ENCODE measurements at places on chromosomes 5 and 9.

- no peak for DNase-seq
Measured at GRCh38 chr9:11199335-11199734, 586.5 kb upstream of the PTPRD start.

DNA sequence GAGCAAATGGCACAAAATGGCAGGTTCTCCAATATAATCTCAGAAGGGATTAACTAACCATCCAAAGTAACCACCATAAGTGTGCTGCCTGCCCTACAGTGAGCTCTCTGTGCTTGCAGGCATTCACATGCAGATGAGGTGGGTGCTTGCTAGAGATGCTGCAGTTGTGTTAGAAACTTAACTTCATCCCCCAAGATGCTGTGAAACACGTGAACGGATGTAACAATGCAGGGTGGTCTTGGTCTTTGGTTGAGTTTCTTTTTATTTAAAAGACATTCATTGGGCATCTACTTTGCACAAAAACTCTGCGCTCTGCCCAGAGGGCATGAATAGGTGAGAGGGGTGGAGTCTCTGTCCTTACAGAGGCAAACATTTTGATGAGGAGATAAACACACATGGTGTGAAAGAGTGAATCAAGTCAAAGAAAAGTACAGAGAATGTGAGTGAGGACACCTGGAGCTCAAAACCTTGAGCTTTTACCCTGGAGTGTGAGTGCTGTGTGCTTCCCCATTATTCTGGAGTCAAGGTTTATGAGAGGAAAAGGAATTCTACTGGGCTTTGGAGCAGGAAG, 143.9 kb upstream of the DAP start:
- no peak for DNase-seq

GRCh38 chr5:157460921-157461792, 1.1 kb downstream of the NIPAL4 start:
- DNase-seq = no peak

- DNase-seq = peak; percentile 13
Measured at GRCh38 chr5:175444060-175444904, at the start of gene DRD1. DRD1 (minus strand) TSS chr5:175444182; CDS start chr5:175443099, 1,083 bp downstream.

DNA sequence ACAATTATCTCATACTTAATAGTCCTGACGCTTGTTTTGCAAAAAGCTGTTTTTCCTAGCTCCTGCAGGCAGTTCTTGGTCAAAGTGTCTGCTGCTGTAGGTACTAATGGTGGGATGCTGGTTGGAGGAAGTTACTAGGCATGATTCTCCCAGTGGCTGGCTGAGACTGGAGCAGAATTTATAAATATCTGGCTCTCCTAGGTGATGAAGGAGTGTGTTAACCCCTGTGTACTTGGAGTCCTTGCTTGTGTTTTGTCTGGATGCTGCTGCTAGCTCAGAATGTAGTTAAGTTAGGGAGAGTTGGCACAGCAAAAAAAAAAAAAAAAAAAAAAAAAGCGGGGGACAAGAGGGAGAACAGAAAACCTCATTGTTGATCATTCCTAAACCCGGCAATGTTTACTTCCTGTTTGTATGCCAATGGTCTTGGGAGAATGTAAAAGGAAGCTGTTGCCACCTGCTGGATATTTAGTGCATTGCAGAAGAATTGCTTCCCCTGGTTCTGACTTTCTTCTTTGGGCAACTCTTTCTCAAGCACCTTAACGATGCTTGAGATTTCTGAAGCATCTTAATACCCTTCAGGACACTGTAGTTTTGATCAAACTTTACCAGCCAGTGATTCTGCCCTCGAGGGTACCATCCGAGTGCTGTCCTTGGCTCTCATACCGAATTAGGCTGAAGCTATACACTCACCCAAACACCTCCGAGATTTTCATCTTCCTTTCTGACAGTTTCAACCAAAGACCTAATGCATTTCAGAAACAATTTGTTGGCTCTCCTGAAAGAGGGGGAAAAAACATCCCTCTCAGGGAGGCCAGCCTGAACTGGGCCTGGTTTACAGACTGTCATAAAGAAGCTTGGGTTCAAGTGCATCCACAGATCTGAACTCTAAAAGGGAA, 71.7 kb upstream of the WWC1 start:
- DNase-seq = peak; percentile 87

DNA sequence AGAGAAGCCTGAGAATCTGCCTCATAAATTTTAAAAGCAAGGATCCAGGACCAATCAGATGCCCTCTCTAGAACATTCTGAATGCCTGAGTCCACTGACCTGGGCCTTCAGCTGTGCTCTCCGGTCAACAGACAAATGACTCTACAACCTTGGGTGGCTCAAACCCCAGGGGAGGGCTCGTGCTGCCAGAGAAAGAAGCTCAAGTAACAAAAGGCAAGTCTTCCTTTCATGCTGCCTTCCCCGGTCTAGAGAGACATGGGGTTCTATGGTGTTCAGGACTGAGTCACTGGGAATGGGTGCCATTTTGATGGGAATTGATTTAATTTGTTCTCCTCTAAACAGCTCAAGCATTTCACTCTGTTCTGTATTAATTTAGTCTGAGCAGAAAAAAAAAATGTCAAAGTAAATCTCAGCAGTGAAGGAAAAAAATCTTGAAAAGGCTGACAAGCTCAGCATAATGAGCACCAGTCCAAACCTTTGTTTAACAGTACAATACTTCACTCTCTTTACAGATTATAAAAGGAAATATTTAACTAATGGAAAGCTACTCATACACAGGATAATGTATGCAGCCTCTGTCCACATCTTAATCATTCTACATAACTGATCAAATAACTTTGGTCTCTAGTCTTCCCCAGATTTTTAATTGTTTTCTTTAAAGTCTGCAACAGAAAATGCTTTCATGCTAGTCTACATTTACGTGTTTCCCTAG, 191.0 kb downstream of the GLIS3 start:
- no peak for DNase-seq

DNA sequence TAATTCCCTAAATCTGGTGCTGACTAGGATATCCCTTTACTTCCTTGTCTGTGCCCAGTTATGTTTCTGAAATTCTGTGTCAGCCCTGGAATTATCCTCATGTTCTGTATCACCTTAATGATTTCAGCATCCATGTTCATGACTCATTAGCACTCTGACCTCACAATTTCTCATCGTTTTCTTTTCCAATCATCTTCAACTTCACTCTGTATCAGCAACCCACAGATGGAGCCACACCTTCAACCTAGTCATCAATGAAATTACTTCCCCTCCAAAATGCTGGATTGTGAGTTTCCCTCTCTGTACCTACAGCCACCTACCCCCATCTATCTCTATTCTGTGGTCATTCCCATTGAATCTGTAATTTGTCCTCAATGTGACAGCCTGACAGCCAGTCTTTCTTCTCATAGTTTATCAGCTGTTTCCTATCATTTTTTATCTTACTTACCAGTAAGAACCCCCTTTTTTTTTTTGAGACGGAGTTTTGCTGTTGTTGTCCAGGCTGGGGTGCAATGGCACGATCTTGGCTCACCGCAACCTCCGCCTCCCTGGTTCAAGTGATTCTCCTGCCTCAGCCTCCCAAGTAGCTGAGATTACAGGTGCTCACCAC, 3.1 kb upstream of the IL6ST start:
- DNase-seq = no peak

DNA sequence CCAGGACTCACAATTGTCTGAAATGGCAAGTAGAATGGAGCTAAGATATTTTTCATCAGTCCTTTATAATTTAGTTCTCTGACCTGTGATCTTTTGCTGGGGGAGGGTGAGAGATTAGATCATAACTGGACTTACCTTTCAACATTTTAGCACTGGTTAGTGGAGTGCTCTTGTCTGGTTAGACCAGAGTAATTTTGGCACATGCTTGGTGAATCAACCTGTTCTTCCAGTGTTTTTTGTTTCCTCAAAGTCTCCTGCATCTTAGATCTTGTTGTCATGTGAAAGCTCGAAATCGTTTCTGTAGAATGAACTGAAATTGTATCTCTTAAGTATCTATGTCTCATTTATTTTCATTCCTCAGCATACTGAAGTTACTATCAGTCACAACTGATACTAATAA, 122.4 kb downstream of the TLE4 start:
- DNase-seq = no peak

GRCh38 chr5:72633649-72634048, 126.4 kb upstream of the ZNF366 start:
- peak; percentile 75 for DNase-seq

DNA sequence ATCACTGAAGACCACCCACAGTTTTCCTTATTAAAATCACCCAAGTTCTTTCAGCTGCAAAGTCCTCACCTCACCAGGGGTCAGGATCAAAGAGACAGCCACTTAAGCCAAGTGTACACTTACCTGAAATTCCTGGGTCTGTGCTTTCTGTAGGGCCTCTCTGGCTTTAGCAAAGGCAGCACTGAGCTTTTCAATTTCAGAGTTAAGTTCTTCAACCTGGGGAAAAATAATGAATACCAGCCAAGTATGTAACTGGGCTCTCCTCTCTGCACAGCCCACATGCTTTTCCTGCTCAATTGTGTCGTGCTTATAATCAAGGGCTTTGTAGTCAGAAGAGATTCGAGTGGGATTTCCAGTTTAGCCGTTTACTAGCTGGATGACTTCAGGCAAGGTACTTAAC, 55.1 kb downstream of the CDK5RAP2 start:
- DNase-seq = no peak

- DNase-seq = no peak
Measured at GRCh38 chr9:34475097-34475496, 16.5 kb downstream of the DNAI1 start.

DNA sequence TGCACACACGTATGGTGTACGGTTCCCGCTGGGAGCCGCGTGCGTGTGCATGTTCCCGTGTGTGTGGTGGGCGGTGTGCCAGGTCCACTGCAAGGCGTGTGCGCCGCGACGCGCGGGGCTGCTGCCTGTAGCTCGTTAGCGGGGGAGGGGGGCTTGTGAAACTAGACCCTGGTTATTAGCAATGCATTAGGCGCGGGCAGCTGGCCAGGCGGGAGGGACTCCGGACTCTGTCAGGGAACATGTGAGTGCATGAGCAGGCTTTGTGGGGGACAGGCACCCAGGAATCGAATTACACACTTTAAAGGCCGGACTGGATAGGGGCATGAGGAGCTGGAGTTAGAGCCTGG, 32.2 kb upstream of the ENHO start:
- DNase-seq = no peak

DNA sequence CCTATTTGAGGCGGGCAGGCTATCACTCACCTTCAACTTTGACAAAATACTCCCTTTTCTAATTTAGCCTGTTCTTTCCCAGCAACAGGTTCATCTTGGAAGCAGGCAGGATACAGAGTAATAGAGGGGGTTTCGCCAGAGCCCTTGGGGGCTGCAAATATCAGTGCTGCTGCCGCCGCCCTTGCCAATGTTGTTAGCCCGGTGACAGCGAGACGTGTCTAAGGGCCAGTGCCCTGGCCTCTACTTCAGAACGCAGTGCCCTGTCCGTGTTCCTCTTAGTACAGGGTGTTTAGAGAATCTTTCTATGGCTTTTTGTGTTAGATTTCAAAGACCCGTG, 703 bp downstream of the FAM120AOS start:
- no peak for DNase-seq

DNA sequence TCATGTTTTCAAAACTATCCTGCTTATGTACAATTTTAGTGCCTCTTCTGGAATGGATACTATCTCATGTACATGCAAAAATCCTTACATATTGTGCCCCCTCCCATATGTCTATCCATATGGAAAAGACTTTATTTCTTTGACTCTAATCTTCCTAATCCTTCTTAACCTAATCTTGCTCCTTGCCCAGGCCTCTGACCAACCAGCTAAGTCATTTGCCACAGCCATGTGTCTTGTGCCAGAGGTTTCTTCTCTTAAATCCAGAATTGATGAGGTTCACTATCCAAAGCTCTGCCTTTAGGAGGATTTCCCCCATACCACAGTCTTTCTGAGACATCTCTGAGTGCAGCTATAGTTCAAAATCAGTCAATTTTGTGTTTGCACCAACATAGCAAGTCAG, 68.9 kb upstream of the RNF180 start:
- DNase-seq = no peak

DNA sequence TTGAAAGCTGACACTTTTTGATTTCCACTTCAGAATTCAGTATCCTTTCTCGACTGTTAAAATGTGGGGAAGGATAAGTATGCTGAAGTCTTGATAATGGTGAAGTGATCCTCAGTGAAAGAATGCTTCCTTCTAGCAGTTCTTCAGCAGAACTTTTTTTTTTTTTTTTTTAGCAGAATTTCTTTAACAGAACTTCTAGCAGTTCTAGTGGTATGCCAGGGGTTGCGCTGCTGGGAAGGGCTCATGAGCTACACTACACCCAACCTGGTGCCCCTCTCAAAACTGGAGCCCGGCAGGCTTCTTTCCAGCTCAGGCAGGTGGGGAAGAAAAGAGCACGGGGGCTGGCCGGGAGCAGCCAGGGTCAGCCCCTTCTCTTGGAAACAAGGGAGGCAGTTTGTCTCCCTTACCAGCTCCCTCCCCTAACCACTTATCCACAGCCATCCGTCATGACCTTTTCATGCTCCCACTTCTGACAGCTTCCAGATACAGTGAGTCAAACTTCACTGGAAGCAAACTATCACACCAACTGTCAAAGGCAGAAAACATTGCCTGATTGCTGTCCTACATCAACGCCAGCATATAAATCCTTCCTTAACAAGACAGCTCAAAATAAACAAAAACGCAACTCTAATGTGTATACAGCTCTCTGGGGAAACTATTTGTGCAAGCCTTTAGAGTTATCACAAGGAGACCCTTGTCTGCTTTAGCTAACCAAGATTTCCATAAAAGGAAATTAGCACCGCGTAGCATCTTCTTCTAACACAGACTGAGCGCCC, 211.5 kb downstream of the GAPVD1 start:
- DNase-seq = peak; percentile 72

DNA sequence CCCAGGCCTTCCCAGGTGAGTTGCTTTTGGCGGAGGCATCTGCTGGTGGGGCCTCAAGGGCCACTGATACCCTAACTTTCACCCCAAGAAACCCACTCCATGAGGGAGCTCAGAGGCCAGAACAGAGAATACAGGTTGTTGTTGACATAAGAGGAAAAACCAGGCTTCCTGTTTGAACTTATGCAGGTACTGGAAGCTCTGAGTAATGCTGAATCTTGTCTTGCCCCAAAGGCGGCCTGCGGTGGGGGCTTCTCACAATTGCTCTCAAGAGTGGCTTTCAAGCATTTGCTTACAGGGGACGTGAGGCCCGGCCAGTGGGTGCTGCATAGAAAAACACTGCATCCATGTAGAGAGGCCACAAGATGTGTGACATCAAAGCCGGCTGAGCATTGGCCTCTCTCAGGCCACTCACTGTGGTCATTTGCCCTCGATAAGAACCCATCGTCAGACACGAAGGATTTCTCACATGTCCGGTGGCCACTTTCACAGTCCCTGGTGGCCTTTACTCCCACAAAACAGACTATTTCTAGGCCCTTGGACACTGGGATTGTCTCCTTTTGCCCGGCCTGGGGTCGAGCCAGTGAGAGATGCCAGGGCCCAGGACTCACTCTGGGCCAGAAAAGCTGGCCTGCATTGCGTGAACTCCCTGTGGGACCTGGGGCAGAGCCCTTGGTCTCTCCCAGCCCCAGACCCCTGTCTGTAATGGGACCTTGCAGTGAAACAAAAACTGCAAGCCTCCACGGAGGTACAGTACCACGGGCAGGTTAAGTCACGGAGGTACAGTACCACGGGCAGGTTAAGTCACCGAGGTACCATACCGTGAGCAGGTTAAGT, 34.5 kb upstream of the TCF7 start:
- DNase-seq = no peak

- DNase-seq = no peak
Measured at GRCh38 chr5:175753536-175754402, 95.9 kb downstream of the HRH2 start.
